Neuronal stem cell (in vitro differentiated cells): ENCODE measurements at places on chromosomes 6 and 20.

GRCh38 chr6:36200154-36200891 is 3.8 kb downstream of the BRPF3 start:
- no peak for DNase-seq

GRCh38 chr6:90940812-90941481 is 354.1 kb upstream of the MAP3K7 start:
- DNase-seq: peak; percentile 48

- no peak for DNase-seq
These were observed 39.2 kb upstream of the CLDN20 start for GRCh38 chr6:155224618-155225017.

GRCh38 chr6:39948199-39948791 is 14.0 kb upstream of the MOCS1 start:
- DNase-seq: no peak

DNA sequence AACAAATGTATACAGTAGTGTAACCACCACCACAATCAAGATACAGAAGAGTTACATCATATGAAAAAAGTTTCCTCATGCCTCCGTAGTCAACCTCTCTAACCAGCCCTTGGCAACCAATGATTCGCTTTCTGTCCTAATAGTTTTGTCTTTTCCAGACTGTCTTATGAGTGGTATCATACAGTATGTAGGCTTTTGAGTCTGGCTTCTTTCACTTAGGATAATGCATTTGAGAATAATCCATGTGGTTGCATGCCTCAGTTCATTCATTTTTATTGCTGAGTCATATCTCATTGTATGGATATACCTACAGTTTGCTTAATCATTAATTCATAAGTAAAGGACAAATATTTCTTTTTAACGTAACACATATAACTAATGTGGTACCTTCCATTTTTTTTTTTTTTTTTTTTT is 86.4 kb upstream of the RIPOR2 start:
- no peak for DNase-seq
